Stimulated activated CD8-positive, alpha-beta memory T cell treated with anti-CD3 and anti-CD28 coated beads, Interleukin-4, amount 100 ng/mL, for 1 hour (primary cell): ENCODE measurements at places on chromosomes 7 and 10.

DNA sequence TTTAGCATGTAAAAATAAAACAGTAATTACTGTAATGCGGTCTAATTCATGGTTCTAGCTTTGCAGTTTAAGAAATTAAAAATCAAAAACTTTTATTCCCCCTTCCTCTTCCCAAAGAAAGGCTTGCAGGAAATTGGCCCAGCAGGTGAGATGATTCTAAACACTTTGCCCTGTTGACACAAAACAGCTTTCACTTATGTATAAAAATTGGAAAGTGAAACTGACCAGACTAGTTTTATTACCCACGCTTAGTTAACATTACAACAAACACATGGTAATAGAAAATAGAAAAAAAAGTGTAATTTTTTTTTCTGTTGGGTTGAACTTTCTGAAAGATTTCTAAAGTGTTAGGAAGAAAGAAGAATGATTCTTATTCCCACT lies 1.2 kb upstream of the CCDC6 start:
- no peak for DNase-seq

DNA sequence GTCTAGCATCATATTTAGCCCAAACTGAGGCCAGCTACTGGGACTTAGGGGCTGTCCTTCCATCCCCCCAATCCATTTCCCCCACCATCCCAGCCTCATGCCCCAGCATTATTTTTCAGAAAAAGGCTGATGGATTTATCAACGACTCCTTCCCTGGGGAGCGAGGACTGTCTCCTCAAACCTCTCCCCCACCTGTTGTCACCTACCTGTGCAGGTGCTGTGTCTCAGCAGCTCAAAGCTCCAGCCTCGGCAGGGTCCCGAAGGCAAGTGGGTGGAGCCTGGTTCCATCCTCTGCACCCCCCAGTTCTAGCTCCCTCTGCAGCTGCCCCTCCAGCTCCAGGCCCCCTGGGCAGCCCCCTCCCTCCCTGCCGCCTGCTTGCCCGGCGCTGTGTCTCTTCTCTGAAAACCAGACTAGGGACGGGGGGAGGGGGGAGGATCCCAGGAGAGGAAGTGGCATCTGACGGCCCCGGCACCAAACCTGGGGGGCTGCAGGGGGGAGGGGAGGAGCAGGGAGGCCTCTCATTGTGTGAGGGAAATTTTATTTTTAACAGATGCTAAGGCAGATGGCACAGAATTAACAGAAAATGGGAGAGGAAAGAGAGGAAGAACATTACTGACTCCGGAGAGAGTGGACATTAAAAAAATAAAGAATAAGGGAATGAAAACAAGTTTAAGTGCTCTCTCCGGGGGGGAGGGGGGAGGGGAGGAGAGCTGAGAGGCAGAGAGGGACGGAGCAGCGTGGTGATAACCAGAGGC lies 61.7 kb upstream of the PAX2 start:
- no peak for DNase-seq

DNA sequence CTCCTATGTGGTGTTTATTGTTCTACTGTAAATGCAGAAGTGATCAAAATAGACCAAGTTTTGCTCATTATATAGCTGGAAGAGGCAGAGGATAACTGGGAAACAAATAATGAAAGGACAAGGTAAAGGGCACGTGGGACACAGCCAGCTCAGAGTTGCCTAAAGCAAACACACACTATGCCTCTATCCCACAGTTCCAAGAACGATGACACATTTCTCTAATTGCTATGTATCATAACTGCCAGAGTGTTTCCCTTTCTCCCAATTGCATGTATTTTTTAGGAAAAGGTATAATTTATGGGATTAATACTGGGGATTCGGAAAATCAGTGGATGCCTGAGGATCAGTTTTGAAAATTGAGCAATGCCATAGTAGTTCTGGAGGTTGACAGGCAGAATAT lies 49.0 kb downstream of the CCDC71L start:
- DNase-seq: no peak

- no peak for DNase-seq
Measured at GRCh38 chr7:86904949-86905834, 154.3 kb downstream of the ELAPOR2 start.
